Subcutaneous preadipocyte (primary cell): ENCODE measurements at places on chromosomes 16 and 17. TPM values are rescaled to one million over a fixed set of nuclear protein-coding genes. Genes with fewer than 3 reads are reported as not detected.

EFCAB5 gene
- under 0.01 TPM in 2 replicates for total RNA-seq

ZNF423 gene
- 2.3 and 2.9 TPM in 2 replicates for total RNA-seq

SPEM1 gene
- total RNA-seq: not detected in 2 replicates

SULT1A4 gene
- 2.0 and 4.0 TPM in 2 replicates for total RNA-seq

KRT32 gene
- total RNA-seq: not detected in 2 replicates

SUMO2 gene
- total RNA-seq: 90.4 and 105 TPM in 2 replicates

FGF11 gene
- under 0.01 and 0.37 TPM in 2 replicates for total RNA-seq

ASGR1 gene
- under 0.01 and 0.39 TPM in 2 replicates for total RNA-seq

GP1BA gene
- not detected in 2 replicates for total RNA-seq
